ENCODE measurements at places on chromosomes 16 and 17.
A peak's percentile ranks its signal among the peaks of the same experiment; 100 is the strongest.

DNA sequence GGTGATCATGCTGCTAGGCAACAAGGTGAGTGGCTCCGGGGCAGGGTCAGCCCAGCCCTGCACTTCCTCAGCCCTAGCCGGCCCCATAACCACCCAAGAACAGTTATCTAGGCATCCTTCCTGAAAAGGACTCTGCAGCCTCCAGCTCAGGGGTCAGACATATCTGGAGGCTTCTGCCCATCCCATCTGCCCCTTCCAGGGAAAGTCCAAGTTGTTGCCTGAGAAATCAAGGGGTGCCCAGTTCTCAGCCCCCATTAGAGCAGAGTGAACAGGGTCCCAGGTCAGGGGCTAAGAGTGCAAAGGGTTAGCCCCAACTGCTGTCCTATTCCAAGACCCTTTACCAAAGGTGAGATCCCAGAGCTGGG is 4.1 kb upstream of the NHERF1 start:
- no peak for DNase-seq

GRCh38 chr17:62760945-62761267 is 47.2 kb downstream of the MARCHF10 start:
- no peak for DNase-seq

DNA sequence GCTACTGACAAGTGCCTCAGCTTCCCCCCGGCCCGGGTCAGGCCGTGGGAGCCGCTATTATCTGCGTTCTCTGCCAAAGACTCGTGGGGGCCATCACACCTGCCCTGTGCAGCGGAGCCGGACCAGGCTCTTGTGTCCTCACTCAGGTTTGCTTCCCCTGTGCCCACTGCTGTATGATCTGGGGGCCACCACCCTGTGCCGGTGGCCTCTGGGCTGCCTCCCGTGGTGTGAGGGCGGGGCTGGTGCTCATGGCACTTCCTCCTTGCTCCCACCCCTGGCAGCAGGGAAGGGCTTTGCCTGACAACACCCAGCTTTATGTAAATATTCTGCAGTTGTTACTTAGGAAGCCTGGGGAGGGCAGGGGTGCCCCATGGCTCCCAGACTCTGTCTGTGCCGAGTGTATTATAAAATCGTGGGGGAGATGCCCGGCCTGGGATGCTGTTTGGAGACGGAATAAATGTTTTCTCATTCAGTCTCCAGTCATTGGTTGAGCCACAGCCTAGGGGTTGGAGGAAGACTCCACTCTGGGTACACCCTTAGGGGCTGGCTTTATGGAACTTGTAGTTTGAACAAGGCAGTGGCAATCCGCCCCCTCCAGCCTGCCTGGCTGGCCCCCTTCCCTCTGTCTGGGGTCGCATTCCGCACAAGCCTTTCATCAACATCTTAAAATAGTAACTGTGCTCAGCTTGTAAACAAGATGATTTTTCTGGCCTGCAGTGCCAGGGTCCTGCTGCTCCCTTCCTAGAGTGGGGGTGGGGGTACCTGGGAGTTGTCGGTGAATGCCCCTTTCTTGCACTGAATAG is 4.1 kb downstream of the SYNGR2 start:
- DNase-seq, result no peak

GRCh38 chr16:68362947-68363657 is 52.3 kb downstream of the PRMT7 start:
- DNase-seq, result no peak

- DNase-seq, result no peak
Observed at GRCh38 chr17:79305768-79306423, 231.3 kb downstream of the ENGASE start.

DNA sequence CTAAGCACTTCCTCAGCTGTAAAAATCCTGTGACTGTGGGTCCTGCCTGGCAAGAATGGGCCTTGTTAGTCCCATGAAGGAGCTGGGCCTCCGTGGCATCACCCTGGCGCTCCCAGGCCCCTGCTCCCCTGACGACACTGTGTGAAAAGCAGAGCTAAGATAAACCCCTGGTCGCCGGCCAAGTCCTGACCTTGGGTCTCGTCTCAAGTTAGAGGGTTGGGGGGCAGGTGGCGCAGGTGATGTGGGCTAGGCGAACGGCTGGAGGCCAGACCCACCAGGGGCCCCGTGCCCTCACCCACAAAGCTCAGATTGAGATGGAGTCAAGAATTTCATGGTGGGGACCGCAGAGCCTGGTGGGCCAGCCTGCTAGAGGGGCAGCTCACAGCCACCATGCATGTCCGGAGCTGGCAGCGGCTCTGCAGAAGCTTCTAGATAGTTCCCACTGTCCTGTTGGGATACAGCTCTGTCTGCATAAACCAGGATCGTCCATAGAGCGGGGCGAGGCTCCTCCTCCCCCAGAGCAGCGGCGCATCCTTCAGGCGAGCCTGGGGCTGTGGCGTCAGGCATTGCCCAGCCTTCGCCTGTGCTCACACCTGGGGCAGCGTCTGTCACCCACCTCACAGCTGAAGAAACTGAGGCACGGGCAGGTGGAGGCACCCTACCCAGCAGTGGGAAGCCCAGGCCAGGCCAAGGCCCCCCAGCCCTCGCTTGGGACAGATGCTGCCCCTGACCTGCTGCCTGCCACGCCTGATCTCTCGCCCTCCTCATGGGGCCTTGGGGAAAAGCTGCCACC is 12.0 kb downstream of the CYBC1 start:
- DNase-seq, result no peak

- no peak for DNase-seq
Observed at GRCh38 chr17:38590988-38591758, 14.6 kb downstream of the SRCIN1 start.

DNA sequence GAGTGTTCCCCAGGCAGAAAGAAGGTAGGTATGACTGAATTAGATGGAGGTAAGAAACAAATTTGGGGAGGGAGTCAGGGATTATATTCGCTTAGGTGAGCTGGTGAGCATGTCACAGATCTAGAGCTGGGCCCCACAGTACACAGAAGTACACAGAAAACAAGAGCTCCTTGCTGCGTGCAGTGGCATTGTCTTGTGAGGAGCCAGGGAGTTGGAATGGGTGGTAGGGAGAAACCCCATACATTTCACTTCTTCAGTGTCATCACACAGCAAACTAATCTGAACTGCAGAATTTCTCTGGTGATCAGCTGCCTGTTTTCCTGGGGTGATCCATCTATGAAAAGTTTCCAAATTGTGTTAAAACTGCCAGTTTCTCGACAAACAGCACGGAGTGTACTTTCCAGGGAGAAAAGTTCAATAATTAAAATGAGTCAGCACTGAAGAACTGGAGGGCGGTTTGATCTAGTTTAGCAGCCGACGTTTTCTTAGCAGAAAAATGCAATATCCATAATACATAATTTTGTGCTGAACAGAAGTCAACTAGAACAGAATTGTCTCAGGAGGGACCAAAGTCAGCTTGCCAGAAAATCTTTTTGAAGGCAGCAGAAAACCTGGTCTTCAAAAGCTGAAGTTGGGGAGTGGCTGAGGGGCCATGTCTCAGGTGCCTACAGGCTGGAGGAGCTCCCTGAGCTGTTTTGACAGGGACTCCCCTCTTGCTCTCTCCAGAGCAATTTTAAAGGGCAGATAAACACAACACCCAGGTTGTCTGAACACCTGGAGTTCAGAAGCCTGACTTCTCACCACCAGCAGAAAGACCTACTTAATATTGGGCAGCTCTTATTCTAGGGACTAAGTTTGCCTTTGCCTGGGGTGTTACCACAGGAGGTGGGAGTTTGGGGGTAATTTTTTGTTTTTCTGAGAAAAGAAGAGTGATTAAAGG is 448.6 kb downstream of the CA10 start:
- DNase-seq, result no peak

- no peak for DNase-seq
Observed at GRCh38 chr17:34435182-34435928, 72.3 kb upstream of the CCL1 start.

DNA sequence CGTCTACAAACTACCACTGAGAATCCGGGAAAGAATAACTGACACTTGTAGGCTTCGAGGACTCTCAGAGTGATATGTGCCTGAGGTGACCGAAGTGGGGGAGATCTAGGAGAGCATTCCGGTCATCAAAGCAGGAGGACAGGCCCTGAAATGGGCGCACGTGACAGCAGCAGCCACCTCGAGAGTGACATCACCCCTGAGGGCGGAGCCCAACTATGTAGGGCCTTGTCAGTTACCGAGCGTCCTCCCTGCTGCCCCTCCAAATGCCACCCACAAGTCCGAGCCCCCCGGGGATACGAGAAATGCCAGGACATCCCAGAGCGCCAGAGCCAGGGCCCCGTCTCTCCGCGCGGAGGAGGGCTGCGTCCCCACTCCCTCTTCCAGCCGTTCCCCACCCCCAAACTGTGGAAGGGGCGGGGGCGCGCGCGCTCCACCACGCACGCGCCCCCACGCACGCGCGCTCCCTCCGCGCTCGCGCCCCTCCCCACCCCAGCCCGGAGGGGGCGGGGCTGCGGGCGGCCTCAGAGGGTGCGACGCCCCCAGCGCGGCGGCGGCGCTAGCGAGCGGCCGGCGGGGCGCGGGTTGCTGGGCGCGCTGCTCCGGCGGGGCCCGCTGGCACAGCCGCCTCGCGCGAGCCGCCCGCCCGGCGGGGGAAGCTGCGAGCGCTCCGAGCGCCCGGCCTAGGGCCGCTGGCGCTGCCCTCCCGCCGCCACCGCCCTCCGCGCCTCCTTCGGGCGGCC is at the start of gene TANC2:
TANC2 (plus strand) TSS at position 550 of the 740 bp plus-strand sequence. CDS start 43,325 bp downstream, outside the sequence.
- DNase-seq, result peak; percentile 86

GRCh38 chr17:50538549-50539410 is 6.2 kb downstream of the EPN3 start:
- DNase-seq, result no peak

- DNase-seq, result no peak
Observed at GRCh38 chr17:70100983-70101382, 26.0 kb downstream of the KCNJ16 start.

Data from activated T-cell treated with anti-CD3 and anti-CD28 coated beads, Interleukin-2, amount 50 U/mL, for 1 hour (primary cell).